ENCODE measurements at places on chromosomes 3 and 15.

- DNase-seq: no peak
Measured at GRCh38 chr15:93040288-93041158, 48.5 kb downstream of the RGMA start.

- no peak for DNase-seq
Measured at GRCh38 chr3:111924283-111924682, 54.5 kb upstream of the ABHD10 start.

DNA sequence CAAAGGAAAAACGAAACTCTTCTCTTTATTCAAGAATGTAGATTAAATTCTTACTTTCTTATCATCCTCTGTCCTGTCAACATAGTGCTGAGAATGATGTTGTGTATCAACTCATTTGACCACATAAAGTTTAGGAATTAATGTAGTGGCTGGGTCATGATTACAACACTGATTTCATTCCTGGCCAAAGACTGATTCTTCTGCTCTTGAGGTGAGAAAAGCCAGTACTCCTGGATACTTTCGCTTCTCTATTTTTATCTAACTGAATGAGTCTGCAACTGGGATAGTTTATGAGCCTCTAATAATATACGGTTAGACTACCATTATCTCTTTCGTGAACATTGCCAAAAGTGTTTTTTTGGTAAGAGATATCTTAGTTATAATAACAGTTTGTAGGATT lies 173.0 kb downstream of the LPP start:
- DNase-seq: no peak

DNA sequence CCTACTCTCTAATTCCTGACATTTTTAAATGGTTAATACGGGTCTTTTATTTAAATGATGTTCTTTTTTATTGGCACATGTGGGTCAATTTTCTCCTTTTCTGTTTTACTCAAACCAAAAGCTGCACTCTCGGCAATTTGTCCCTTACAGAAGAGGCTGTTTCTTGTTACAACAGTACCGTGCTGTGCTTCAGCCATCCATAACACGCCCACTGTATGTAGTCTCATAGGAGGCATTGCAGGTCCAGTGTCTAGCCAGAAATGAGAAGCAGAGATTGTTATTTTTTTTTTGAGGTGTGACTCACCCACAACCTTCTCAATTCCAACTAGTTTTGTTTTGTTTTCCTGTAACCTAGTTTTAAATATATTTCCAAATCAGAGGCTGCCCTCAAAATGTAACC lies 164.6 kb downstream of the GMNC start:
- DNase-seq: no peak

DNA sequence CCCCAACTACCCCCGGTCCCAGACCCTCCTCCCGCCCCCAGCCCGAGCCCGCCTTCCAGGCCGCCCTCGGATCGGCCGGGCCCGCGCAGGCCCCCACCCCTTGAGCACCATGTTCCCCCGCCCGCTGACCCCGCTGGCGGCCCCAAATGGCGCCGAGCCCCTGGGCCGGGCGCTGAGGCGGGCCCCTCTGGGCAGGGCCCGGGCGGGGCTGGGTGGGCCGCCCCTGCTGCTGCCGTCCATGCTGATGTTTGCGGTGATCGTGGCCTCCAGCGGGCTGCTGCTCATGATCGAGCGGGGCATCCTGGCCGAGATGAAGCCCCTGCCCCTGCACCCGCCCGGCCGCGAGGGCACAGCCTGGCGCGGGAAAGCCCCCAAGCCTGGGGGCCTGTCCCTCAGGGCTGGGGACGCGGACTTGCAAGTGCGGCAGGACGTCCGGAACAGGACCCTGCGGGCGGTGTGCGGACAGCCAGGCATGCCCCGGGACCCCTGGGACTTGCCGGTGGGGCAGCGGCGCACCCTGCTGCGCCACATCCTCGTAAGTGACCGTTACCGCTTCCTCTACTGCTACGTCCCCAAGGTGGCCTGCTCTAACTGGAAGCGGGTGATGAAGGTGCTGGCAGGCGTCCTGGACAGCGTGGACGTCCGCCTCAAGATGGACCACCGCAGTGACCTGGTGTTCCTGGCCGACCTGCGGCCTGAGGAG lies 472 bp downstream of the CHST14 start:
- no peak for DNase-seq

- DNase-seq: no peak
Measured at GRCh38 chr3:172249039-172249438, 199.2 kb downstream of the GHSR start.
